HFFc6 (cell line): ENCODE measurements at places on chromosomes 7 and 10.

DNA sequence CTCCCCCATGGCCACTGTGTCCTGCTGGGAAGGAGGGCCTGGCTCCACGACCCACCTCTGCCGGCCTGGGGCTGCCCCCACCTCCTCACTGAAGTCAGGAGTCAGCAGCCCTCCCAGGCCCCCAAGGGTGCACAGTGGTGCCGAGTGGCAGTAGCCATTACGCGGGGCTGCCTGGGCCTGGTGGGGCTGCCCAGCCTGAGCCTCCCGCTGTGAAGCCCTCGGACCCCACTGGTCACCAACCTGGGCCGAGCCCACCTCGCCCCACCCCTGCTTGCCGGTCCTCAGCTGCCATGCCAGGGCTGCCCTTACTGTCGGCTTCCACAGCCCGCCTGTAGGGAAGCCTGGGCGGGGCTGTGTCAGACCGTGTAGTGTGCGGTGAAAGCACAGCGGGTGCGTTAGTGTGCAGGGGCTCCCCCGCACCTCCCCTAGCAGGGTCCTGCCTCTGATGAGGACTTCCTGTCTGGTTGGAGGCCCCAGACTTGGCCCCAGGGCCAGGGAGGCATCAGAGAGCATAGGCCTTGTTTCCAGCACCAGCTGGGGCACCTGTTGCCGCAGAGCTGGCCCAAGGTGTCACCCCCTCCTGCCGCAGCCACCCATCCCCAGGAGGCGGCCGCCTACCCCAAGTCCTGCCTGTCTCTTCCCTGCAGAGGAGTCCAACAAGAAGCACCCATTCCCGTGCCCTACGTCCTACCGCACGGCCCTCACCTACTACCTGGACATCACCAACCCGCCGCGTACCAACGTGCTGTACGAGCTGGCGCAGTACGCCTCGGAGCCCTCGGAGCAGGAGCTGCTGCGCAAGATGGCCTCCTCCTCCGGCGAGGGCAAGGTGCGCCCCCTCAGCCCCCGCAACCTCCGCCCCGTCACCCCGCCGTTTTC is 10.0 kb downstream of the TMEM120A start:
- no peak for DNase-seq

- DNase-seq, result no peak
Measured at GRCh38 chr7:8321312-8321711, 59.3 kb upstream of the ICA1 start.

DNA sequence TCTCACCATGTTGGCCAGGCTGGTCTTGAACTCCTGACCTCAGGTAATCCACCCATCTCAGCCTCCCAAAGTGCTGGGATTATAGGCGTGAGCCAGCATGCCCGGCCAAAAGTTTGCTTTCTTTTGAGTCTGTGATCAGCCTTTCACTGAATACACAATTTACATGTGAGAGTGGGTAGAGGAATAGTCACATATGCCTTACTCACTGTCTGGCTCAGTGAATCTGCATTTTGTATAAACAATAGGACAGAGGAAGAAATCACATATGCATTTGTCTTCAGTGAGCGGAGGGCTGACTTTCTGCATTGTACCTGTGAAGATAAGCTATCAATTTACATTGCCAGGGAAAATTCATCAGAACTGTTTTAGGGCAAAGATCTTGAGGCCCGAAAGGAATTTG is 2.5 kb upstream of the TECPR1 start:
- DNase-seq, result no peak

- DNase-seq, result no peak
Measured at GRCh38 chr10:125567529-125567928, 115.4 kb downstream of the TEX36 start.

- peak; percentile 21 for DNase-seq
Measured at GRCh38 chr7:78218876-78219275, 420.3 kb downstream of the PHTF2 start.

- DNase-seq, result no peak
Measured at GRCh38 chr7:23434147-23434917, 36.0 kb downstream of the IGF2BP3 start.

DNA sequence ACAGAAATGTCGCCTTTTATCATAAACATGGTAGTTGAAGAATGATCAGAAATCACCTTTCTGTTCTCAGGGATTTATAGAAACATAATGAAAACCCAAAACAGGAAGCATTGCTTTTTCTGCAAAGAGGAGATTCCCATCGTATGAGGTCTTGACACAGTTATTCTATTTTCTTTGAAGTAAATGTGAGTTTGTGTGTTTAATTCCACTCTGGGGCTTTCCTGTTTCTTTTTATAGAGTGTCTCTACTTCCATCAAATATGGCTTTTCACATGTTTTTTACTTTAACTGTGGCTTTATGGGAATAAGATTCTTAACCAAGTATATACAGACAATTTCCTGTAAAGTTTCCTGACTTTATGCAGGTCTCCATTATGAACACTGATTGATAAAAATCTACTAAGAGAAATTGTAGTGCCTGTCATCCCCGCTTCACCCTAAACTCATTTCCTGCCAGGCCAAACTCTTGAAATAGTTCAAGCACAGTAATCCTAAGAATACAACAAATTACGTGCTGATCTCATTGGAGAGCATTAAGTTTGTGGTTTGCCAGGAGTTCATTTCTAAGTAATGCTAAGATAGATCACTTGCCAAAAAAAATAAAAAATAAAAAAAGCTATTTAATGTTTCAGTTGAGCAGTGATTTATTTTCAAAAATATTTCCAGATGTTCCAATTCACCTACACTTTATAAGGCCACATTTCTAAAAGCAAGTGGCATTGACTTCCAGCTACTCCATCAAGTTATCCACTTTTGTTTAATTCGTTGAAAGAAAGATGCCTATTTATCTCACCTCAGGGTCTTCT is 52.2 kb upstream of the SEC61G start:
- peak; percentile 82 for DNase-seq

- DNase-seq, result peak; percentile 42
Measured at GRCh38 chr7:21767300-21767900, 178.3 kb downstream of the CDCA7L start.

GRCh38 chr7:157603005-157603404 is 266.2 kb downstream of the DNAJB6 start:
- DNase-seq, result no peak

- peak; percentile 74 for DNase-seq
Measured at GRCh38 chr7:112080441-112080840, 125.8 kb downstream of the DOCK4 start.

GRCh38 chr7:77575187-77575586 is 38.1 kb downstream of the PTPN12 start:
- DNase-seq, result no peak
